Kidney (tissue), 22 donors: ENCODE measurements at places on chromosomes 6 and 20.

DNA sequence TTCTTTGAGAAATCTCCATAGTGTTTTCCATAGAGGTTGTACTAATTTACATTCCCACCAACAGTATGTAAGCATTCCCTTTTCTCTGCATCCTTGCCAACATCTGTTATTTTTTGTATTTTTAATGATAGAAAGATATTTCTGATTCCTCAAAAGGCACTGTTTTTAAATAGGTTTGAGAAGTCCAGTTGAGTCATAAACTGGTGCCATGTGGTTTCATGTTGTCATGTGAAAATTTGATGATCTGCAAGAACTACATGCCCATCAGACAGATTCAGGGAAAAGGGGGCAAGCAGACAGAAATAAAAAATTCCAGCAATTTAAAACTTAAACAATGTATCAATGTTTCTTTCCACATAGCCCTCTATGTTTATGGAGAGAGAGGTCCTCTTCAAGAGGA is 227.5 kb downstream of the KCNQ5 start:
- no peak for DNase-seq

- DNase-seq = peak; percentile 84
Measured at GRCh38 chr6:150418827-150419594, 50.2 kb downstream of the IYD start.

DNA sequence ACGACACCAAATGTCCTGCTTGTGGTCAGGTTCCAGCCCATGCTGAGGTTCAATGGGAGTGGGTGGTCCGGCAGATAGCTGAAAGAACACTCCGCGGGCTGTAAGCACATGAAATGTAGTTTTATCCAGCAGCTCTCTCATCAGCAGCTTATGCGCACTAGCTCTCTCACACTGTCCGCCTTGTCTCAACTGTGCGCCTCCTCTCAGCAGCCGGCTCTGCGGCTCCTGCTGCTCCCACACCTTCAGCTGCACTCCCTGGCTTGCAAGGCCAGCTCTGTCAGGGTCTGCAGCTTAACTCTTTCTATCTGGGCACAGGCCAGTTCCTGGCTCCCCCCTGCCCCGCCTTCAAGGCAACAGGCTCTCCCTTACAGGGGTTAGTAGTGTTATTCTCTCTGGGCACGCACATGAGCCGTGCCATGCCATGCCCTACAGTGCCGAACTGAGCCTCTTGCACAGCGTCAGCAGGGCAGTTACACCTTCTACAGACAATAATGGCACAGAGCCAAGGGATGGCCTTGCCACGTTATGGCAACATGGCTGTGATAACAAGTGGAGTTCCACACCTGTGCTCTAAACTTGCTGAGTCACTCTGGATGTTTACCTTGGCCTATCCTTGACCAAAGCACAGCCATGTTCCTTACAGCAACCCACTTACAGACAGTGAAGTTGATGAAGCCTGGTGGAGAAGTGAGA is 84.0 kb upstream of the LRFN2 start:
- DNase-seq = no peak

DNA sequence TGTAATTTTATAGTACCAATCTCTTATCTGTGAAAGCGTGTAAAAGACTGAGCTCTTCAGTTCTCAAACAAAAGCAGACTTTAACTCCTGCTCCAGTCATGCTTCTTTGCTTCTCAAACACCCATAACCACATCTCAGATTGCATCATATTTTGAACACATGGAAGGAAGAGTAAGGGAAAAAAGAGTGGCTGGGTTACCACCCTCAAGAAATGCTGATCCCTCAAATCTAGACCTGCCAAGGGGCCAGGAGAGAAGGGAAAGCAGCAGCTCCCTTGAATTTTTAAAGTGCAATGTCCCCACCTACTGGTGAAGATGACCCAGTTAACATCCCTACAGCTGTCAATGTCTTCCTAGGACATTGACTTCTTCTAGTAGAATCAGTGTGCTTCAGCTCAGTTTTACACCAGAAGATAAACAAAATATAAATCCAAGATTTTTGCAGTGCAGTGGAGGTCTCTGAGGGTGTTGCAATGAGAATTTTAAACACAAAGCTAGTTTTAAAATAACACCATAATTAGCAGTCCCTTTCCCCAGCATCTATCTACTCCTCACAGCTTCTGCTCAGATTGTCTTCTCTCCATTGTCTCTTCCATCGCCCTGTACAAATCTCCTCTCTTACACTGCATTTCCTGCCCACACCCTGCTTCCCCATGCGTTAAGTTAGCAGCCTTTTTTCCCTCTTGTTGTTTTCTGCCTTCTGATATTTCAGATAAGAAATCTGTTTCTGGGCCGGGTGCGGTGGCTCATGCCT is 22.6 kb upstream of the HLA-DQB2 start:
- DNase-seq = no peak

DNA sequence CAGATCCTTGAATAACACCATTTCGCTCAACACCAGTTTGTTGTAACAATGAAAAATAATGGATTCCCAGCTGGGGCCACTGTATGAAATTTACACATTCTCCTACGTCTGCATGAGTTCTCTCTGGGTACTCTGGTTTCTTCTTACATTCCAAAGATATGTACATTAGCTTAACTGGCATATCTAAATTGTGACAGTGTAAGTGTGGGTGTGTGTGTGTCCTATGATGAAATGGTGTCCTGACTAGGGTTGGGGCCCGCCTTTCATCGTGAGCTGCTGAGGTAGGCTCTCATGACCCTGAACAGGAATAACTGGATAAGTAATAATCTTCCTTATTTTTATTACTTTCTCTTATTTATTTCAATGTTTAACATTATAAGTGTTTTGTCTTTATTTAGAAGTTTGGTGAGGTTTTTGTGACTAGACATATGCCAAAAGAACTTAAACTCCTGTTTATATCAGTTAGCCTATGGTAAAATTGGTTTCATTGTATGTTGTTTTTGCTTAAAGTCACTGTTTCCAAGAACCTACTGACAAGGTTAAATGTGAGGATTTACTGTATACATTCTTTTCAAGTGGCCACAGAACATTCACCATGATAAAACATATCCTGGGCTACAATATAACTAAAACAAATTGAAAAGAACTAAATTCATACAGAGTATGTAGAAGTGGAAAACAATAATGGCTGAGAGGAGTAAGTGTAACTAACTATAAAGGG is 42.4 kb downstream of the RBL1 start:
- no peak for DNase-seq

DNA sequence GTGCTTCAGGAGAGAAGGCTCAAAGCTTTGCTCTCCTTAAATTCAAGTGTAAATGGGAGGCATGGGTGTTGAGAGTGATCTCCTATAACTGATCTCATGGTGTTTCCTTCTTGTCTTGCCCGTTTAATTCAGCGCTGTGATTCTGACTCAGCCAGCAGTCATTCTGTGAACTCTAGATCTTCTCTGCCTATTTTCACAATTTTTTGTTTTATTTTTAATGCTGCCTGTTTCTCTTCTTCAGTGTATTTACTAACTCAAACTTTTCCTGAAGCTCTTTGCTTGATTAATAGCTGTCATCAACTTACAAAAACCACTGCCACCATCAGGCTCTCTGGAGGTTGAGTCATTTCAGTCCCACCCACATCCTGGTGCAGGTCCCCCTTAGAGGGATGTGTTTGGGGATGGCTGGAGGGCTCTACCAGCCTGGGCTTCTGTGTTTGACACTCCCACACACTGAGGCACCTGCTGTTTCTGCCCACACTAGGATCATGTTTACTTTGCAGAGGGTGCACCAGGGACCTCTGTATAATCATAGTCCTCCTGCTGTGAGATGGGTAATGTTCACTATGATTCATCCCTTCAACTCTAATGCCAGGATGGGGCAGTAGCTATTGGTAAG is 94.0 kb downstream of the SHLD1 start:
- no peak for DNase-seq

DNA sequence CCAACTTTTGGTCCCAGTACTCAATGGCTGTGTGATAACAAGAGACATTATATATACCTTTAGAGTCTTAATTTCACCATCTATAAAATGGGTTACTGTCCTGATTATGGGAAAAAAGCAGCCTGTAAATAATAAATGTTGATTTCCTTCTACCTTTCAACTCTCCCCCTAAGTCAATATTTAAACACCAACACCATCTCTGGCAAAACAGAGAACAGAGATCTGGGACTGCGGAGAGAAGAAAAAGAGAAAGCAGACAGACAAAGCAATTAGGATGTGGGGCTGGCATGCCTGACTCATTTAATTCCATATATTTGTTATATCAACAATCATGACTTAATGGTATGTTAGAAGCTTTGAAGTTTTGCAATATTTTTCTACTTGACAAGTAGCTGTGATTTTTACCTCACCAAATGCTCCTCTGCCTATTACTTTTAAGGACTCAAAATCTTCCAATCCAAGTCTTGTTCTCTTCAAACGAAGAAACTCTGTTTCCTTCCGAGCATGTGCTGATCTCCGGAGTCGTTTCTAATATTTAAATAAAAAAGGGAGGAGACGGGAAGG is 23.3 kb downstream of the STK38 start:
- no peak for DNase-seq

GRCh38 chr6:79813143-79813850 is 134.1 kb downstream of the ELOVL4 start:
- DNase-seq = no peak
